ENCODE measurements at places on chromosomes 4 and X.

DNA sequence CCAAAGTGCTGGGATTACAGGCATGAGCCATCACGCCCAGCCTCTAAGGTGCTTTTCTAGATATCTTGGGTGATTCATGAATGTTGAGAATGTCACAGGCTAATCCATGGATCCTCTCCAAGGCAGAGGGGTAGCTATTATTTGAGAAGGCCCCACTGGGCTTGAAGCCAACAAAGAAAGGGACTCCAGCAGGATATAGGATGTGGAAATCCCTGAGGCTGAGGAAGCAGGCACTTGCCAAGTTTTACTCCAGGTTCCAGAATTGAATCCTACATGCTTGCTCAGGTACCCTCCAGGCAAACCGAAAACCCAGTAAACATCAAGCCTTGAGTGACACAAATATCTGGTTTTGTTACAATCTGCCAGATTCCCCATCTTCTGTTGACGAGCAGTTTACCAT is 15.8 kb downstream of the NLGN3 start:
- no peak for DNase-seq

GRCh38 chrX:138411048-138411447 is 300.5 kb downstream of the FGF13 start:
- DNase-seq = no peak

GRCh38 chr4:45621971-45622370 is 501.9 kb downstream of the GABRG1 start:
- DNase-seq = no peak

GRCh38 chr4:37245391-37245954 is 930 bp downstream of the NWD2 start:
- no peak for DNase-seq

DNA sequence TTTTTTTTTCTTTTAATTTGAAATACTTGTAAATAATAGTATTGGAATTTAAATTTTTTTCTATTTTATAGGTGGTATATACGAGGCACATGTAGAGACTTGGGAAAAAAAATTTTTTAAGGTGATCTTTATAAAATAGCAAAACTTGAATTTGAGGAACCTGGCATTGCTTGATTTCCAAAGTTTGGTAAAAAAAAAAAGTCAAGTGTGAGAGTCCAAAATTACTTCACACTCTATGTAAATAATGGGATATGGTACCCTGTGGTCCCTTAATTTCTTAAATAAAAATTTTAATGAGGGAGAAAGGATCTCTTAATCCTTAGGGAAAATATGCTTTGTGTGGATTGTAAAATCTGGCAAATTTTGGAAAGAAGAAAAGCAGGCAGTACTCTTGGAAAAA is 19.0 kb downstream of the SPRY1 start:
- DNase-seq = no peak

DNA sequence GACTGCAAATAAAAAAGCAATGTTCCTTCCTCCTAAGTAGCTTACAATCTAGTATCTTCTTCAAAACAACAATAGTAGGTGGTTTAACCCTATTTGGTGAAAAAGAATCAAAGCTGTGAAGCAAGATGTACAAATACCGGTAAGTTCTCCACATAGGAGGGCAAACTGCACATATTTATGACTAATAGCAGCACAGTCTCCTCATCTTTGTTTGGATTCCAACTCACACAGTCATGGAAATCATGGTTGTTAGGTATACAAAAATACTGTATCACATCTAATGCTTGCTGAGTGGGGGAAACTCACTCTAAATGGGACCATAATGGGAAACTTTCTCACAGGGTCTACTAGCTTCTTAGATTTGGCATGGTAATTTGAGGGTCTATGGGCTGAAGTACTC is 597.2 kb downstream of the INPP4B start:
- DNase-seq = no peak
